ENCODE measurements at places on chromosomes 16 and 17.

GRCh38 chr17:9902120-9902519 lies 3.0 kb downstream of the RCVRN start:
- DNase-seq: no peak

GRCh38 chr16:71648162-71648561 lies 22.2 kb downstream of the MARVELD3 start:
- no peak for DNase-seq

DNA sequence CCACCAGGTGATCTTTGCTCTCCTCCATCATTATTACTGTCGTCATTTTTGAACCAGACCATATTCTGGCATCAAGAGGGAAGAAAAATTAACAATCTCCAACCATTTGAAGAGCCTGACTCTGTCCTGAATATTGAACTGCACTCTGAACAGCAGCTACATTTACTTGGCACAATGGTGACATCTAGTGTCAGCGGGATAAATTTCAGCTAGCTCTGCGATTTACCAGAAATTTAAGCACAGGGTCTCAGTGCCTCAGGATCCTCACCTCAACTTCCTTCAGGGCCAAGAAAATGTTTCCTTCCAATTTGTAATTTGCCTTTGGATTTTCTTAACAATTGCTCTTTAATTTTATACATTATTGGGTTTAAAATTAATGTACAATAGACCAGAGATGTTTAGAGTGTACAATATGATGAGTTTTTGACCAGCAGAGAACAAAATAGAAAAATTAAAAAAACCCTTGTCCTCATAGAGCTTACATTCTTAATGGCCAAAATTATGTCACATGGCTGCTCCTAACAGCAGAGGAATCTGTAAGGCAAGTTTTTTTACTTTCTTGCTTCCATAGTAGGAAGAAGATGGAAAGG lies 10.7 kb upstream of the ZNF19 start:
- DNase-seq: peak; percentile 47

- DNase-seq: peak; percentile 8
Measured at GRCh38 chr16:1494129-1494640, 1.0 kb downstream of the TELO2 start.

DNA sequence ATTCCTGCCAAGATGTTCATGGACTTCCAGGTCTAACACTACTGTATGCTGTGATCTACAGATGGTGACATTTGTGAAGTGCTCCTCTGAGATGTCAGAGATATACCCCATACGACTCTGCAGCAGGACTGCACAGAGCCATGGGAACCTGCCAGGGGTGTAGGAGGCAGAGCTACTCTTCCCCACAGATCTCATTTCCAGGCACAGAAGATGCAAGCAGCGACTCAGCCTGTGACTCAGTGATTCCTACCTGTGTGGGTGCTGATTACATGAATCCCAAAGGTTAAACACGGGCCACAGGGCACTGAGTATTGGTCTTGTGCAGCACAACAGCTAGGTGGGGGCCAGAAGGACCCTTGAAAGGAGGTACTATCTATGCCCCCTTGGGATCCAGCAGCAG lies 137.0 kb upstream of the SOX9 start:
- DNase-seq: no peak

GRCh38 chr17:73831699-73832098 lies 187.5 kb upstream of the SDK2 start:
- no peak for DNase-seq

- DNase-seq: no peak
Measured at GRCh38 chr16:85507342-85507741, 105.8 kb upstream of the GSE1 start.

DNA sequence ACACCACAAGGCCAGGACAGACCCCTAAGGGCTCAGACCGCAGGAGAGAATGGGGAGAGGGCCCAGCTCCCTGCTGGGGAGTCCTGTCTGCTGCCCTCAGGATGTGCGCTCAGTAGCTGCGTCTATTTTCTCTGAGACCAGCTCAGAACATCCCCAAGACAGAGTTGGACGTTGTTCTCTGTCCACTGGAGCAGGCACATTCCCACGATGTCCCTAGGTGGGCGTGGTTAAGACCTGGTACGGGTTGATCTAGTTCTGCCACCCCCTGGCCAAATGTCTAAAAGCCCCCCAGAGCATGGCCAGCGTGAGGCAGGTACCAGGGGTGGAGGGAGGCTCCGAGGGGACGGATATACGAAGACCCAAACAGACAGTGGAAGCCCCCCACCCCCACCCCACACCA lies 842 bp upstream of the CALB2 start:
- DNase-seq: no peak

DNA sequence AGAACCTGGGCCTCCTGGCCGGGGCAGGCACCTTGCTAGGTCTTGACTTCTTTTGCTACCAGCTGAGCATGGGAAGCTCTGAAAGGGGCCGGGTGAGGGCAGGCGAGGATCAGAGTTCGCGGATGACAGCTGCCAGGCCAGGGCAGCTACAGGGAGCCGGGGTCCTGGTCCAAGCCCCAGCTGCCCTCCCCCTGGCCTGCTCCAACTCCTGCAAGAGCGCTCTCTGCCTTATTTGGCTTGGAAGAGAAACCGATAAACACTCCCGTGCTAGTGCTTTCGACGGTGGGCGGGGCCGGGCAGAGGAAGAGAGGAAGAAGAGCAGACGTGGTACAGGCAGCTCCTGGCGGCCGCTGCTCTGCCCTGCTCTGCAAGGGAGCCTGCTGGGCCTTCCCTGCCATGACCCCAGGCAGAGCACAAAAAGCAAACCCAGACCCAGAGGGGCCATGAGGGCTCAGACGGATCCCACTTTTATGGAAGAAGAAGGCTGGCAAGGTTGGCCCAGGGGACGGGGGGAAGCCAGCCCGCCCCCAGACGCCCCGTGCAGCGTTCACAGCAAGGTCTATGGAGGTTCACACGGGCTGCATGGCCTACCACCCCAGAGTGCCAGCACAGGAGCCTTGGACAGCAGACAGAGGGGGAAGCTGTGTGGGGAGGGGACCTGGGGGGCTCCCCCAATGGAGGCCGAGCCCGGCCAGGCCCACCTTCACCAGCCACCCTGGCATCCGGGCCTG lies 25.6 kb downstream of the PIEZO1 start:
- DNase-seq: no peak

GRCh38 chr17:67602974-67603373 lies 114.8 kb upstream of the NOL11 start:
- DNase-seq: peak; percentile 37

DNA sequence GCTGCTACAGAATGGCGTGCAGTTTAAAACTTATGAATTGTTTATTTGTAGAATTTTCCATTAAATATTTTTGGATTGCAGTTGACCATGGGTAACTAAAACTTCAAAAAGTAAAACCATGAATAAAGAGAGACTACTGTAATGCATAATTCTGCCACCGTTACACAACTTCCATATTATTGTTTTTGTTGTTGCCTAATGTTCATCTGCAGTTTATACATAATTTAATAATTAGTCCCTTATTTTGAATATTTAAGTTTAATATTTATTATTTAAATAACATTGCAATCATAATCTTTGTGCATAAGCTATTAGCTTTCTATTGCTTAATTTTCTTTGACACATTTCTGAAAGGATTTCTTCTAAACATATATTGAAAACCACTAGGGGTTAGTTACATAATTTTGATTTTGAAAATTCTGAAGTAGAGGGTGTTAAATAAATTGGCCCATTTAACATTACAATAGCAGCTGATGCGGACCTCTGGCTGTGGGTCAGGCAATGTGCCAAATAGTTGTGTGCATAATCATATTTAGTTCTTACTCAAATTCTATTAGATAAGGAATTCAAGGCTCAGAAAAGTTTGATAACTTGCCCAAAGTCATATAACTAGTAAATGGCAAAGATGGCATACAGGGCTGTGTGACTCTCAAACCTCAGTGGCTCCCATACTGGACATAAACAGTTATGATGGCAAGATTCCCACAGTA lies 31.1 kb downstream of the PPM1E start:
- DNase-seq: no peak
